Glomerular endothelial cell (primary cell): ENCODE measurements at places on chromosomes 3 and 15. TPM values are rescaled to one million over a fixed set of nuclear protein-coding genes. Genes with fewer than 3 reads are reported as not detected.

Gene SPATA16
- not detected in 2 replicates for total RNA-seq

GRCh38 chr15:50120729-50121128 lies 1.7 kb upstream of the ATP8B4 start:
- no peak for DNase-seq

DNA sequence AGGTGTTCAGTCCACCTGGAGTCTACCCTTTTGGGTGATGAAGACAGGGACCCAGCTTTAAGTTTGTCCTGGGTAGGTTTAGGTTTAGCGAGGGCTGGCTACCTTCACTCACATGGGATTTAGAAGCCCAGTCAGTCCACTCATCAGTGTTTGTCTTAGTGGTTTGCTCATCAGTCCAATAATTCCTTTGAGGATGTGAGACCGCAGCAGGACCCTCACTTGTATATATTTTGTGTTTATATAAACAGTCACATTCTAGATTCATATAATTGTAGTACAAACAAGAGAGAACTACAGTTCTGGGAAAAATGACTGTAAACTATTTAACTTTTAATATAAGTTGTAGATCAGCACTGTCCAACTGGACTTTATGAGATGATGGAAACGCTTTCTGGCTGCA lies 18.2 kb downstream of the EFCC1 start:
- DNase-seq, result no peak

Gene TBC1D23
- 18.5 and 24.4 TPM in 2 replicates for total RNA-seq

Gene ZMYND10
- total RNA-seq, result 0.12 and 0.44 TPM in 2 replicates

Gene MYLK
- total RNA-seq, result 57.8 and 91.7 TPM in 2 replicates

Gene EPHA3
- total RNA-seq, result 0.34 and 1.1 TPM in 2 replicates

Gene CD200R1
- not detected in 2 replicates for total RNA-seq

GRCh38 chr3:153835540-153835939 lies 285.6 kb upstream of the ARHGEF26 start:
- DNase-seq, result no peak

Gene SLC12A1
- total RNA-seq, result not detected in 2 replicates

Gene FMN1
- 0.58 and 1.3 TPM in 2 replicates for total RNA-seq

DNA sequence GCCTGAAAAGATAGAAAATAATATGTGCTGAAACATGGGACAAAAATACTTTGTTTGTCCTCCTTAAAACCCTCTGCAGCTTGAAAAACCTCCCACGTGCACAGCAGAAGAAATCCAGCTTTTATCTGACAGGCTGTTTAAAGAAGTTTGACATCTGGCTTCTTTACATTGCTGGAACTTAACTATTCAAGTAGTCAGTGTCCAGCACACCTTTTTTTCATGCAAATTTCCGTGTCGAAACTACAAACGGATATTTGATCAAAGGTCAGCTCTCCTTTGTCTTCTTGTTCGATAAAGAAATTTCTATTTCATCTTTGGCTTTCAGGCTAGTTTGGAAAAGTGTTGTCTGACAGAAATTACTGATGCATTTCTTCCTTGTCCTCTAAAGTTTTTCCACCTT lies 66.8 kb upstream of the KBTBD8 start:
- DNase-seq, result no peak

GRCh38 chr3:184726497-184726896 lies 14.6 kb upstream of the MAGEF1 start:
- no peak for DNase-seq

- DNase-seq, result peak; percentile 10
Observed at GRCh38 chr3:71987828-71988227, 202.9 kb upstream of the PROK2 start.

Gene CADPS
- not detected in 2 replicates for total RNA-seq

DNA sequence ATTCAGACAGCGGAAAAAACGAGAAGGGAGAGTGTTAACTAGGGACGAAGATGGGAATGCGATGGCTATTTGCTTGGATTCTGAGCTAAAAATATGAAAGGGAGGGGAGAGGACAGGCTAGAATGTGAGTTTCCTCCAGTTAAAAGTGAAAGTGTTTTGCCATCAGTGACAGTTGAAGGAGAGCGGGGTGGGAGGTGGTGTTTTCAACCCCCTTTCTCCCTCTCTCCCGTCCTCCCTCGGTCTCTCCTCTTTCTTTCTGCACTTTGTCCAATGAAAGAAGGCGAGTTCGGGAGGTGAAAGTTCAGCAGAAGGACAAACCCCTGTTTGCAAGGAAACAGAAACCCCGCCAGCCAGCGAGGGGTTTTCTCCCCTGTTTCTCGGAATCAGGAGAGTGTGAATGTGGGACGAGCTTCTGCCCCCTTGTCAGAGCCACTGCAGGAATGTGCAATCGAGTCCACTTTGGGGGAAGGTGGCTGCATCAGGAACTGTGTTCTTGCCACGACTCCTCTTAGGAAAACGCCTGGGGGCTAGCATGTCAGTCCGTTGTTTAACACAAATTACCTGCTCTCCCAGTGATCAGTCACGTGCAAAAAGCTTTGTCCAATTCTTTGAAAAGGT lies 975 bp upstream of the FOXP1 start:
- DNase-seq, result no peak

Gene BOC
- 2.2 and 4.2 TPM in 2 replicates for total RNA-seq

DNA sequence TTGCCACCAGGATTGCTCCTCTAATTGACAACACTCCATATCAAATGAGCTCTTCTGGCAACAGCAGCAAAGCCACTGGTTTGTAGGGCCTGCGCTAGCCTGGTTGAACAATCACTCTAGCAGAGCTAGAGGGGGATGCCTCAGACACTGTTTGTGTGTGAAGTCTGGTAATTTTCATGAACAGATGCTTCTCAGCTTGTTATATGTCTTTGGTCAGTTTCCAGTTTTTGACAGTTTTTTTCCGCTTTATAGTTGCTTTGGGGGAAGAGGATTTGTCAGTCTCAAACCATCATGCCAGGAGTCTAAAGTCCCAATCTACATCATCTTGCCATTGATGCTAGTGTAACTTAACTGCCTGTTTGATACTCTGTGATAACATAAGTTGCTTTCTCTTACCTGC lies 136.0 kb downstream of the HCN4 start:
- DNase-seq, result no peak

Gene ZNF774
- total RNA-seq, result 1.3 and 1.6 TPM in 2 replicates

Gene AMIGO3
- 0.19 and 1.2 TPM in 2 replicates for total RNA-seq

DNA sequence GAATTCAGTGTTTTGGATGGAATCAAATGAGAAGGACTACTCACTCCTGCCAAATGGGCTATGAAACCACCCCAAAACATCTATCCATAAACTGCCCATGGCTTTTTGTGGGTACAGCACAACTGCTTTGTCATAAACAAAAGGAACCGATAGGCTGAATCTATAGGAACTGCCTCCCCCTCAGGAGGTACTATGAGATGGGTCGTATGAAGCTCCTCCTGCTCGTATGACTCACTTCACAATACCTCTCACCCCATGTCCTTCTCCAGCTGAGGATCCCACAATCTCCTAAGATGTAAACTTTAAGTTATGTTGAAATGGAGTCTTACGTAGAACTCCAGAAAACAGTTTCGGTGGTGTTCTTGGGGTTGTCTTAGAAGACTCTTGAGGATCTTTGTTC lies 129.9 kb upstream of the SAMMSON start:
- no peak for DNase-seq

Gene OR4M2
- not detected in 2 replicates for total RNA-seq

- DNase-seq, result no peak
Observed at GRCh38 chr15:31367021-31367729, 40.5 kb downstream of the KLF13 start.

DNA sequence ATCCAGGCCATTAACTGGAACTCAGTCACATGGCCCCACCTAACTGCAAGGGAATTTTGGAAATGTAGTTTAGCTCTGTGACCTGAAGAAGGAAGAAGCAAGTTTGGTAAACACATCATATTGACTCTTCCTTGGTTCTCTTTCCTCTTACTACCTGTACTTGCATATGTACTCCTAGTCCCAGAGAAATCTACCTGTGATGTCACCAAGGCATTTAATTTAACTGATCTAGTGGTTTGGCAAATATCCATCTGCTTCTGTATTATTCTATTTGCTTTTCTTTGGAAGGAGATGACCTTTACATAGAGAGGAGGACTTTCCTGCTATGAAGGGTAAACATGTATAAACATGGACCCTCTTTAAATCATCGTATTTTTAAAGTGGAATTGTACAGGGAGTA lies 150.8 kb downstream of the TMEM108 start:
- no peak for DNase-seq

DNA sequence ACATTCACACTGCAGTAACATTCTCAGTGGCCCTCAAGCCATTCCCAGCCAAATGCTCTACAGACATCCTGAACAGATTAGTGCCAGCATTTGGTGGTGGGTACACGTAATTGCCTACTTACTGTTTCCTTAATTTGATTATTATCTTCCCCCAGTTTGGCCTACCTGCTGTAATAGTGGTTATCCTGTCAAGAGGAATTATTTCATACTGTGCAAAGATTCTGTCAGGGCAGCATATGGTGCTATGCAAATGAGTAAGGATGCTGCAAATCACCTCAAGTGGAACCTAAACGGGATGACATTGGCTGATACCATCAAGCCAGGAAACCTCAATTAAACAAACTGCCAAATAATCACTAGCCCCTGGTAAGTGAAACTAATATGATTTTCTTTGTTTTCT lies 88.7 kb downstream of the SEMA6D start:
- DNase-seq, result no peak

GRCh38 chr3:195282961-195283360 lies 12.0 kb upstream of the XXYLT1 start:
- no peak for DNase-seq

Gene SOX2
- total RNA-seq, result not detected in 2 replicates

- DNase-seq, result no peak
Observed at GRCh38 chr3:177378168-177378567, 180.9 kb upstream of the TBL1XR1 start.

GRCh38 chr3:51874889-51875288 lies 512 bp downstream of the IQCF5 start:
- no peak for DNase-seq

GRCh38 chr3:80785875-80786274 lies 975.6 kb downstream of the GBE1 start:
- DNase-seq, result no peak

Gene AHSG
- total RNA-seq, result not detected in 2 replicates

- no peak for DNase-seq
Observed at GRCh38 chr15:65408324-65409035, 14.3 kb downstream of the IGDCC4 start.

DNA sequence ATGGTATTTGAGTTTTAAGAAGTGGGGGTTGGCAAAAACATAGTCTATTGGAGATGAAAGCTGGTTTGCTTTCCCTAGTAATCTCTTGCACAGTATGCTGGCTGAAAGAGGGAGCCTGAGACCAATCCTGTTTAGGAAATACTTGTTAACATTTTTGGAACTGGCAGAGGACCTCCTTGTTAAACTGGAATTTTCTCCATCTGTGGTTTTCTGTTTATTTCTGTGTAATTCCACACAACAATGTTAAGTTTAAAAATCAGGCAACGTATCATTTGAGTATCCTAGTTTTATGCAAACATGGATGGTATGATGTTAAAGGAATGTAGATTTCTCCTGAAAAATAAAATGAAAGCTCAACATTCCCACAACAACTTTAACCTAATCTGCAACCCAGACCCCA lies 536.0 kb upstream of the TBL1XR1 start:
- no peak for DNase-seq
